Coronary artery (tissue), 2 donors: ENCODE measurements at places on chromosomes 12 and 14.

GRCh38 chr12:132289356-132290202 lies 39.8 kb downstream of the GALNT9 start:
- no peak for DNase-seq

GRCh38 chr14:56463271-56463890 lies 116.2 kb upstream of the TMEM260 start:
- DNase-seq: no peak

- no peak for DNase-seq
These were observed 7.4 kb downstream of the DEGS2 start for GRCh38 chr14:100152091-100152490.

DNA sequence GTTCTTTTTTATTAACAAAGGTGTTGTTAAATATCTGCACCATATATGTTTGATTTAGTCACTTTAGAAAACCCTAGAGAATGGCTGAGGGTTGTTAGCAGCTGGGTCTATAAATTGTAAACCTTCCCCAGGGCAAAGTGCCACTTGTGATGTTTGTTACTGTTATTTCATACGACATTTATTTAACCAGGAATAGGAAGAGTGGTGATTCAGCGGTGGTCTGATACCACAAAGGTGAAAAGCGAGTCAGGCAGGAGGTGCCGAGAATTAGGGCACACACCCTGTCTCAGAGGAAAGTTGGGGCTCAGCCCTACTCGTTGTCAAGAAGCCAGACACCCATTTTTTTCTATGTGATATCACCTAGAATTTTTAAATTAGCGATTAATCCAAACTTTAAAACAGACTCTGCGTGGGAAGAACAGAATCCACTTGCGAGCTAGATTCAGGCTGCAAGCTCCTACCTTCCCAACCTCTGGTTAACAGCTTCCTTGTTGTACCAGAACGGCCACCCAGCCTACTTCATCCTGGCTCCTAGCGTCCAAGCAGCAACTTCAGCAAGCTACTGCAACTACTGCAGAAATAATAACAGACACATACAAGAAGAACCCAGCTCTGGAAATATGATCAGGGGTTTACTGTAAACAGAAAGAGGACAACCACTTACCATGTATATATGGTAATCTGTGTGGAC lies 126.7 kb downstream of the TMEM132D start:
- no peak for DNase-seq

DNA sequence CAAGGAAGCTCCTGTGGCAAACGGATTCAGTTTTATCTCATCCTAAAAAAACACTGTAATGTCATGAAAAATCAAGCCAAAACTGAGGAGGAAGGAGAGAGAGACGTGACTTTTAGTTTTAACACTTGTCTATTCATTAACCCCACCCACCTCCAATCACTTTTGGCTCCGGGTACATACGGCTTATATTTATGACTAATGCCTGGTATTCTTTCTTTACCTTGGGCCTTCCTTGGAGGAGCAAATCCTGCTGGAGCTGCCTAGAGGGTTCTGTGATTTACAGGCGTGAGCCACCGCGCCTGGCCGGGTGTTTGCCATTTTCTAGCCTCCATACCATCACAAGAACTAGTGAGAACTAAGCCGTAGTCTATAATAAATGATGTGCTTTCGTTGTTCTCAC lies 60.8 kb upstream of the RTRAF start:
- DNase-seq: no peak

DNA sequence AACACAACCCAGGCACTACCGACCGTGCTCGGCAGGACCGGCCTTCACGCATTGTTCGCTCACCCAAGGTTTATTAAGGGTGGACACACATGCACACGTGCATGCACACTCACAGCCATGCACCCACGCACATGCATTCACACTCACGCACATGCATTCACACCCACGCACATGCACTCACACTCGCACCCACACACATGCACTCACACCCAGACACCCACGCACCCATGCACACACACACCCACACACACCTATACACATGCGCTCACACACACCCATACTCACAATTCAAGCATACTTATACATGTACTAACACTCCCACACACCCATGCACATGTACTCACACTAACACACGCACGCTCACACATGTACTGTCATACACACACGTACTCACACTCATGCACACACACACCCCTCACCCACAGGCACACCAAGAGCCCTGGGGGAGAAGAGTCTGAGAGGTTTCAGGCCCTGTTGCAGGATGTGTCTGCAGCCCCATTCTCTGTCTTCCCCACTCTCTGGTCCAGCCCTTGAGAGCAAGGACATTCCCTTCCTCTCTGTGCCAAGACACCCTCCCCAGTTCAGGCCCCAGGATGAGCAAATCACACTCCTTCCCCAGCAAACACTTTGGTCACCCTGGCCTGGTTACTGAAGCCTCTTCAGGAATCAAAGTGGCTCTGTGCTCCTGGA lies 49.4 kb upstream of the BCL11B start:
- peak; percentile 26 for DNase-seq

- DNase-seq: no peak
These were observed 114.5 kb upstream of the NCOR2 start for GRCh38 chr12:124681779-124682391.
